Stimulated activated effector memory CD8-positive, alpha-beta T cell treated with anti-CD3 and anti-CD28 coated beads, Interleukin-12 subunit alpha, Interleukin-12 subunit beta, amount 100 ng/mL, for 72 hours (primary cell): ENCODE measurements at places on chromosomes 11 and 22.

DNA sequence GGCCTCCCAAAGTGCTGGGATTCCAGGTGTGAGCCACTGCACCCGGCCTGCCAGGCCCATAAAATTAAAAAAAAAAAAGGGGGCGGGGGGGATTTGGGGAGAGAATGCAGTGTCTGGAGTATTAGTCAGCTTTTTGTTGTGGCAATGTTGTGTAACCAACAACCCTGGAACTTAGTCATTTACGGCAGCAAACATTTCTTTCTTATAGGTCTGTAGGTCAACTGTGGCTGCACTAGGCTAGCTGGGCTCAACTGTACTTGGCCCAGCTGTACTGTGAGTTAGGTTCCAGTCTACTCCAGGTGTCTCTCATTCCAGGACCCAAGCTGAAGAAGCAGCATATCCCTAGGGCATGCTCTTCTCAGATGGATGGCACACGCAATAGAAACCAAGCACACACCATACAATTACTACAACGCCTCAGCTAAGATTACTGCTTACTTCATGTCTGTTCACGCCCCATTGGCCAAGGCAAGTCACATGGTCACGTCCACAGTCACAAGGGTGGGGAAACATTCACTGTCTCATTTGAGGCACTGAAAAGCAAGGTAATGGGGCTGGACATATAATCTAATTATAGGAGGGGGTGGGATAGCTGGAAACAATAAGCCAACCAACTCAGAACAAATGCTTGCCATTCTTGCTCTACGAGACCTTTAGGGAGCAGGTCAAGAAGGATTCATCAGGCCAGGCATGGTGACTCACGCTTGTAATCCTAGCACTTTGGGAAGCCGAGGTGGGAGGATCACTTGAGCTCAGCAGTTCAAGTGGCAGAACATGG is 10.4 kb upstream of the SPINDOC start:
- DNase-seq, result no peak

GRCh38 chr11:93756748-93757147 is 15.3 kb downstream of the C11orf54 start:
- no peak for DNase-seq

DNA sequence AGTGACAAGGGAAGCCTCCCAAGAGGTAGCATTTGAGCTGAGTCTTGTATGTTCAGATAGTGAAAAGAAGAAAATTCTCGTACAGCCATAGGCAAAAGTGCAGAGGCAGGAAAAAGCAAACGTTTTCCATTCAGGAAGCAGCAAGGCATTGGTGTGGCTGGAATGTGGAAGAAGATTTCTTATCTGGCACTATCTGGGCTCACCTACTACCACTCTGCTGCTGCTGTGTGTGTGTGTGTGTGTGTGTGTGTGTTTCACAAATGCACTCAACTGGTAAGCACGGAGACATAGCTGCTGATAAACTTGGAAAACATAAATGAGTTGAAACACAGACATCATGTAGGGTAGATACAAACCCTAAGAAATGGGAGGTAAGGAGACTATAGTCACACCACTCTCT is 92.8 kb upstream of the ARHGAP42 start:
- no peak for DNase-seq

DNA sequence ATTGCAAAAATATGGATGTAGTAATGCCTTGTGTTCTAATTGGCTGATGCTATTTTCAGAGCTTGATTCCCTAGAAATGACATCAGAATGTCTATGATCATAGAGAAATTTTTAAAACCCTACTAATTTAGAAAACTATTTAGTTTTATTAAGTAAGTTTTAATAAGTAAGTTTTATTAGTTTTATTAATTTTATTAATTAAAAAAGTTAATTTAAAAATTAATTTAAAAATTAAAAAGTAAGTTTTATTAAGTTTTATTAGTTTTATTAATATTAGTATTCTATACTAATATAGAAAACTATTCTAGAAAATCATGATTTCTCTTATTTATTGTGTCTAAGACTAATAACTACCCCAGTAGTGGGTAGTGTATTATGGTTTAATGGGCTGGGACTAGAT is 8.2 kb downstream of the HORMAD2 start:
- DNase-seq, result no peak

DNA sequence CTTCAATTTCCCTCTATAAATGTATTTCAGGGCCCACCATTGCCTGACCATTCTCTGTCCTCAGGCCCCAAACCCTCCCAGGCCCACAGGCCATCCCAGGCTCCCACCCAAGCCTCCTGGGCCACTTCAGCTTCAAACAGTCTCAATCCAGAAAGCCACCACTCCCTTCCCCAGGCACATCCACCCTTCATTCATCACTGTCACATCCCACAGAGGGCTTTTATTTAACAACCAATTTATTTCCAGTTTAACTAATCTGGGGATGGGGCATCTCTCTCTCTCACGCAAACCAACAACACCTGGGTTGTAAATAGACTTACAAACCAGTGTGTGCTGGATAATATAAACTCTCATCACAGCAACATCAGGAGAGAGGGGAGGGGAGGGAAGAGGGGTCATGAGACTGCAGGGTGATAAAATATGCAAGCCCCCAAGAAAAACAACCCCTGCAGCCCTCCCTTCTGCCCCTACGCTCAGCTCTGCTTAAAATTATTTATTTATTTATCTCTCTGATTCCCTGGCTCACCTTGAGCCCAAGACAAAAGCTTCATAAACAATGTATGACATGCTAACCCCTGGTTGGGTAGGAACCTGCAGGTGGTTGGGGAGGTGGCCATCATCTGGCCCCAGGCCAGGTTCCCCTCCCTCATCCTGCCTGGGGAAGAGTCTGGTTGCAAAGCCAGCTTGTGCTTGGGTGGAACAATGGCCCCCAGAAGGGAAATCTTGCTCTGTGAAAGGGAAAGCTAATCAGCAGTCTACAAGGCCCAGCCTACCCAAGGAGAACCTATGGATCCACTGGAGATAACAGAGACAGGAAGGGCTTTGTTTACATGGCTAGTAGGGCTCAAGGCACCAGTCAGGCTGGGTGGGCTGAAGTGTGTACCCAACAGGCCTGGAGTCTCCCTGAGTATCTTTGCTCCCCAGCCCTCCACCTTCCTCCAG is 359.2 kb downstream of the BUD13 start:
- no peak for DNase-seq

- no peak for DNase-seq
Measured at GRCh38 chr11:35852056-35852455, 91.8 kb upstream of the LDLRAD3 start.

DNA sequence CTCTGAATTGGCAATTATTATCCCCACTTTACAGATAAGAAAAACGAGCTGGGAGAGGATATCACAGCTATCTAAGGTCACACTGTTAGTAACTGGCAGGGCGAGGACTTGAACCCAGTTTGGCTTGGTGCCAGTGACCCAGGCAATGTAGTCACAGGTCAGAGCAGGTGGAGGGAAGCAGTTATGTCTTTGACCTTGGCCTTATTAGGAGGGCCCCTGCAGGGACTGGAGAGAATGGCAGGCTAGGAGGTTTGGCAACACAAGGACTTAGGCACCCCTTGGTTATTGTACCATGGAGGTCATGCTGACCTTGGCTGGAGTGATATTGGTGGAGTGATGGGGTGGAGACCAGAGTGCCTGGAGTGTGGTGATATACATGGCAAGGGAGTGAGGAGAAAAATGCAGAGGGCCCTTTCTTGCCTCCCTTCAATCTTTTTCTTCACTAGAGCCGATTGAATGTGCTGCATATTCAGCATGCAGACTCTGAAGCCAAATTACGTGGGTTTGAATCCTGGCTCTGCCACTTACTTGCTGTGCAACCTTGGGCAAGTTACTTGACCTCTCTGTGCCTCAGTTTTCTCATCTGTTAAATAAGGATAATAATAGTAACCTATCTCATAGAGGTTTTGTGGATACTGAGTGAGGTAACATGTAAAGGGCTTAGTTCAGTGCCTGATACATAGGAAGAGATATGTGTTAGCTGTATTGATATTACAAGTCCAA is 92.7 kb upstream of the TBCEL start:
- DNase-seq, result no peak

GRCh38 chr22:24730864-24731263 is 43.7 kb downstream of the PIWIL3 start:
- DNase-seq, result no peak

DNA sequence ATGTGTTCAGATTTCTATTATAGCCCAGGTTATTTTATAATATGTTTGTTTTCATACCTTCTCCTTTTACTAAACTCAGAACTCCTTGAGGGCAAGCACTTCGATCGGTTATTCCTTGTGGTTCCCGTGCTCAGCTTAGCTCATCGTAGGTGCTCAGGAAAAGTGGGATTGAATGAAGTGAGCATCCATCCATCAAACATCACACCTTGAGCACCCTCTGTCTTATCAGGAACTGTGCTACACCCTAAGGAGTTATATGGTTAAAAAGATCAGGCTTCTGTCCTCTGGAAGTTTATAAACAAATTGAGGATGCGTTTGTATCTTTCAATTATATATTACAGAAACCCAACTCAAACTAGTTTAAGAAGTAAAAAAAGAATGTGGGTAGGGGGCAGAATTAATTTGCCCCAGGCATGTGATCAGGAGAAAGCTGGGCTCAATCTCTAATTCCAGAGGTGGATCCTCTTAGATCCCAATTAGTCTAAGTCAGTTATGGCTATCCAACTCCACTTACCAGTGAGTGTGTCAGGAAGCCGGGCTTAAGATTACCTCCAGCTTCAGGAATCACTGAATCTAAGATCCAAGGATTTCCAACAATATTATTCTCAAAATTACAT is 59.9 kb upstream of the RRAS2 start:
- no peak for DNase-seq

- DNase-seq, result no peak
Measured at GRCh38 chr11:12070446-12071267, 39.7 kb upstream of the MICAL2 start.

GRCh38 chr11:44559207-44559939 is 6.1 kb upstream of the CD82 start:
- no peak for DNase-seq

DNA sequence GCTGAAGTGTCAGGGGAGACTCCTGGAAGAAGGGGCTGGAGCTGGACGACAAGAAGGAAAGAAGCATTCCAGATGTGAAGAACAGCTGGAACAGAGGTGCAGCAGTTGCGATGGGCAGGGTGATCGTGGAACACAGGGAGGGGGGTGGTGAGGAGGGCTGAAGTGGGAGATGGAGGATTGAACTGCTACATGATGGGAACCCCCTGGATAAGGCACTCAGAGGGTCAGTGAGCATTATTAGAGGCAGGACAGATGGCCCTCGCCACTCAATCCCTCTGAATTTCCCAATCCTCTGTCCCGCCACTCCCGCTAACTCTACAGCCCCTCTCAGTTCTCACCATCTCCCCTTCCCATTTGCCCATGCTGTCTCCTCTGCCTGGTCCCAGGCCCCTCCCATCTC is 14.0 kb downstream of the SERPINH1 start:
- DNase-seq, result no peak

DNA sequence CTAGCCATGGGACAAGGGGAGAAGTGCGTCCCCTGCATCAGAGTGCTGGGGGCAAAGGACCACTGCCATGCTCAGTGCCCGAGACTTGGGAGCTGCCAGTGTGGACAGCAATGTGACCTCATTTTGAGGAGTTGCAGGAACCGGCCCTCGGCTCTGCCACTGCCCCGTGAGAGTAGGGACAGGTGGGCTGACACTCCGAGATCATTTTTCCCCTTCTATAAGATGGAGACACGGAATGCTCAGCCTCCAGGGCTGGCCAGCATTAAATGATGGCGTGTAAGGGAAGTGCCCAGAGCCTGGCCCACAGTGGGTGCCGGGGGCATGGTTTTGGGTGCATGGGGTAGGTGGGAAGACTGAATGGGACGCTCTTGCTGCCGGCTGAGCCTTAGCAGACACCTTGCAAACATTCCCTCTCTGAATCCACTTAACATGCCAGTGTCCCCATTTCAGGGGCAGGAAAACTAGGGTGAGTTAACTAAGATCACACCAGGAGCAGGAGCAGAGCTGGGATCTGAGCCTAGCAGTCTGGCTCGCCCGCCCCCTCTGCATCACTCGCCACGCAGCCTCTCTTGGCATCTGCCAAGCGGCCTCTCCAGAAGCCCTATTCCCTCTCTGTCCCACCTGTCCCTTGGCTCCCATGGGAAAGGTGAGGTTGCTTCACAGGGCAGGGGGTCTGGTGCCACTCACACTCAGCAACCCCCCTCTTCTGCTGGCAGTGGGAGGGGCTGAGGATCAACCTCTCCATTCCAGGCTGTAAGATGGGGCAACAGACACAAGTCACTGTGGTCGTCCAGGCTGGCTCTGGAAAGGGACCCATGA is 13.6 kb downstream of the NPTXR start:
- DNase-seq, result no peak

- DNase-seq, result no peak
Measured at GRCh38 chr11:21148376-21148775, 479.0 kb downstream of the NELL1 start.

GRCh38 chr11:91796999-91797398 is 427.6 kb upstream of the FAT3 start:
- no peak for DNase-seq
